Keratinocyte (primary cell): ENCODE measurements at places on chromosomes 1 and 21. TPM values are rescaled to one million over a fixed set of nuclear protein-coding genes. Genes with fewer than 3 reads are reported as not detected.
A peak's percentile ranks its signal among the peaks of the same experiment; 100 is the strongest.

Gene IL12RB2
- polyA plus RNA-seq, result 0.63 to 1.0 TPM (median 0.67 TPM) in 3 replicates

Gene LCE1C
- 1.8 TPM in 3 replicates for polyA plus RNA-seq

DNA sequence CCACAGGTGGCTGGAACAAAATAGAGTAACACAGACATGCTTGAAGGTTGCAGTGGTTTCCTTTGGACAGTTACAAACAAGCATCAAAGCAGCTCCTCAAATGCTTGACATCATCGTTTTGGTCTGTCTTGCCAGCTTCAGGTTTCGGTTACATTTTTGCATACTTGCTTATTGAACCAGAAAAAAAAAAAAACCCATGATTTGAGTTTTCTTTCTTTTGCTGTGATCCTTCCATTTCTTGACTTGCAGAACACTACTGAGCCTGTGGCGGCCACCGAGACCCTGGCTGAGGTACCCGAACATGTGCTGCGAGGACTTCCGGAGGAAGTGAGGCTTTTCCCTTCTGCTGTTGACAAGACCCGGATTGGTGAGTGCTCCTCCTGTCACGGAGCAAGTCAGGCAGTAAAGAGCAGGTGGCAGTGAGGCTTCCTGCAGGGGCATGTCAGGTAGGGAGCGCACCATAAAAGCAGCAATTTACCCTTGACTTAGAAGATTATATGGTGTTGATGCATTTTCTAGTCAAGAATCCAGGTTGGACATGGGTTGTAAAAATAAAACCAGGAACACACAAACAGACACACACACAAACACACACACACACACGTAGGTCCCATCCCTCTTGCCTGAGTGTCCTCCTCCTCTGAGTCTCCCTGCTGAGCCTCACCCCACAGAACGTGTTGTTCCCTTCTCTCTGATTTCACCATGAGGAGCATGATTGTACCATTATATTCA lies 30.9 kb downstream of the PRDM2 start:
- H3K27ac ChIP-seq, result no peak overlapping the region
- H3K27me3 ChIP-seq, result no peaks in the 10 kb centered on the region
- peaks cover 10% of the 10 kb centered on the region for H3K4me1 ChIP-seq
- no peak overlapping the region for H3K4me3 ChIP-seq
- no peak for DNase-seq

DNA sequence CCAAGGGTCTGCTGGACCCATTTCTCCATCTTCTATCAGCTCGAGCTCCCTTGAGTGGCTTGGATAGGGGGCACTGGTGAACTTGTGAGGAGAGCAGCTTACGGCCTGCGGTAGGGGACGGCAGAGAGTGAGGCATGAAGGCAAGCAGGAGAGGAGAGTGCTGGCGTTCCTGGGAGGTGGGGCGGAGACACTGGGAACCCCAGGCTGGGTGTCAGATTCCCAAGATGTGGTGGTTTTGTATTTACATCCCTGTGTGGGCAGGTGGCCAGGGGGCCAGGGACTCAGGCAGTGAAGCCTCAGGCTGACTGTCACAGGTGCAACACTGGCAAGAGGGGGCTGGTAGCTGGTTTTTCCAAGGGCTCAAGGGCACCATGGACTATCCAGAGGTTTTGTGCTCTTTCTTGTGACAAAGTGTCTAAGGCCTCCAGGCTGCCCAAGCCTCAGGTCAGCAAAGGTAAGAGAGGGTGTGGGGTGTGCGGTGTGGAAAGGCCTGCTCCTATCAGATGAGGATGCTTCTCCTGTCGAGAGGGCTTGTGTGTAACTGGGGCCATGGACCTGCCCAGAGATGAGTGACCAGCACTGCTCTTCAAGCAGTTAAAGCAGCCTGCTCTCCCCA lies 45.1 kb upstream of the ROR1 start:
- no peaks in the 10 kb centered on the region for H3K36me3 ChIP-seq
- H3K27me3 ChIP-seq, result no peaks in the 10 kb centered on the region
- H3K4me1 ChIP-seq, result peaks cover 19% of the 10 kb centered on the region
- no peak for DNase-seq
- no peak overlapping the region for H3K27ac ChIP-seq

DNA sequence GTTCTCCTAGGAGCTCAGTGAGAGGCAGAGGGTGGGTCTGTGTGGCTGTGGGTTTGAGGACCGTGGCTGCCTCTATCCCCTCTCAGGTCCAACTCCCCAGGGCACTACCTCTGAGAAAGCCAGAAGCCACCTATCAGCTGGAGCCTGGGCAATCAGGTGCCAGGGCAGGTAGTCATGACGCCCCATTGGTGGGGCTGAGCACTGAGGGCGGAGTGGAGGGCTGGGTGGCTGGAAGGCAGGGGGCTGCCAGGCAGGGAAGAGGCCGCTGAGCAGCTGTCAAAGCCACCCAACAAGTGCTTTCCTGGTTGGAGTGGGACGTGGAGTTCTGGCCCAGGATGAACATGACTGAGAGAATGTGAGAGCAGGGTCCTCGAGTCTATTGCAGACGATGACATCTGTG lies 164.9 kb upstream of the AJAP1 start:
- no peaks in the 10 kb centered on the region for H3K36me3 ChIP-seq
- H3K4me3 ChIP-seq, result no peak overlapping the region
- no peaks in the 10 kb centered on the region for H3K27me3 ChIP-seq
- no peaks in the 10 kb centered on the region for H3K4me1 ChIP-seq
- no peak overlapping the region for H3K27ac ChIP-seq

GRCh38 chr1:159188375-159188788 lies 16.3 kb upstream of the ACKR1 start:
- H3K4me1 ChIP-seq, result no peaks in the 10 kb centered on the region
- no peaks in the 10 kb centered on the region for H3K36me3 ChIP-seq
- H3K27me3 ChIP-seq, result peaks cover 39% of the 10 kb centered on the region

GRCh38 chr1:205775717-205776056 lies 405 bp upstream of the RAB29 start:
- peak overlapping the region; percentile 81 for H3K4me3 ChIP-seq
- no peaks in the 10 kb centered on the region for H3K27me3 ChIP-seq
- peaks cover 7% of the 10 kb centered on the region for H3K4me1 ChIP-seq

DNA sequence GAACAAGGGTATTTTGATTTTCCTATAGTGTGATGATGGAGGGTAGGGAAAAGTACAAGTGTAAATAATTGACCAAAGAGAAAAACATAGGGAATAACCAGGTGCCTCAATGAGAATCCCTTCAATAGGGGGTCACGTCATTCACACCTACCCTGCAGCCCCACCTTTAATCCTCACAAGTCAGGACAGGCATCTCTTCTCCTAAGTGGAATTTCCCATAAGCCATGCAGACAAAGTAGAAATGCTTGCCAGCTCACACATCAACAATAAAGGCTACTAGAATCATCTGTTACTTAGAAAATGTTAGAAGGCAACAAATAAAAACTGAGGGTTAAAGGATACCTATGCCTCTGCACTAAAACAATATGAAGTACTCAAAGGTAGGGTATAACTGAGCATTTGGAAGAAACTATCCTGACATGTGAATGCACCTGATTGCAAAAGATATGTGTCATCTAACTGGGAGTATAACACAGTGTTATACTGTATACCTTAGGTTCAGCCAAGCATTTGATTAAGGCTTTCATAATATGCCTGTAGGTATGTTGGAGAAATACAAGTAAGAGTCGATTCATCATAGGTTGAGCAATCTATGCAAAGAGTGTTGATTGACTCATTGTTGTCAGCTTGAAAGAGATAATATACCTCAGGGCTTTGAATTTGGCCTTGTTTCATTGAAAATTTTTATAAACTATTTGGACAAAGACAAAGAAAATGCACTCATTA lies 32.4 kb upstream of the ATP1A1 start:
- peak overlapping the region; percentile 81 for H3K27ac ChIP-seq
- peaks cover 25% of the 10 kb centered on the region for H3K4me1 ChIP-seq
- H3K4me3 ChIP-seq, result no peak overlapping the region
- no peaks in the 10 kb centered on the region for H3K27me3 ChIP-seq
- peak; percentile 77 for DNase-seq

DNA sequence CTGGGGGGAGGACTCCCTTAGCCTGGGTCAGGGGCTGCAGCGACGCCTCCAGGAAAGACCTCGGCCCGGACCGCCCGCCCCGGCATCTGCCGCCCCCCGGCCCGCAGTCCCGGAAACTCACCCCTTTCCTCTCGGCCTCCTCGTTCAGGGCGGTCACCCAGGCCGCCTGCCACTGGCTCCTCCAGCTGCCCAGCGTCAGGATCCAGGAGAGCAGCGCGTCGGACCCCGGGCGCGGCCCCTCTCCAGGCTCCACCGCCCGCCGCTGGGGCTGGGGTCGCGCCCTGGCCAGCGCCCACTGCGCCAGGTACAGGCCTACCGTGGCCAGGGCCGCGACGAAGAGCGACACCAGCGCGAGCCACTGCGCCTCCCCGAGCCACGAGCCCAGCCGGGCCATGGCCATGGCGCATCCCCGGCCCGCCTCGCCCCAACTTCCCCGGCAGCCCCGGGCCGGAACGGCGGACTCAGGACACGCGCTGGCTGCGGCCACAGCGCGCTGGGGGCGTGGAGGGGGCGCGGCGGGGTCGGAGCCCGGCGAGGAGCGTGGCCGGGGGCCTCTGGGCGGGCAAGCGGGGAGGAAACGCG lies 478 bp downstream of the C2CD2 start:
- H3K27me3 ChIP-seq, result no peaks in the 10 kb centered on the region
- H3K36me3 ChIP-seq, result peaks cover 3% of the 10 kb centered on the region
- H3K4me3 ChIP-seq, result peak overlapping the region; percentile 77
- DNase-seq, result no peak

DNA sequence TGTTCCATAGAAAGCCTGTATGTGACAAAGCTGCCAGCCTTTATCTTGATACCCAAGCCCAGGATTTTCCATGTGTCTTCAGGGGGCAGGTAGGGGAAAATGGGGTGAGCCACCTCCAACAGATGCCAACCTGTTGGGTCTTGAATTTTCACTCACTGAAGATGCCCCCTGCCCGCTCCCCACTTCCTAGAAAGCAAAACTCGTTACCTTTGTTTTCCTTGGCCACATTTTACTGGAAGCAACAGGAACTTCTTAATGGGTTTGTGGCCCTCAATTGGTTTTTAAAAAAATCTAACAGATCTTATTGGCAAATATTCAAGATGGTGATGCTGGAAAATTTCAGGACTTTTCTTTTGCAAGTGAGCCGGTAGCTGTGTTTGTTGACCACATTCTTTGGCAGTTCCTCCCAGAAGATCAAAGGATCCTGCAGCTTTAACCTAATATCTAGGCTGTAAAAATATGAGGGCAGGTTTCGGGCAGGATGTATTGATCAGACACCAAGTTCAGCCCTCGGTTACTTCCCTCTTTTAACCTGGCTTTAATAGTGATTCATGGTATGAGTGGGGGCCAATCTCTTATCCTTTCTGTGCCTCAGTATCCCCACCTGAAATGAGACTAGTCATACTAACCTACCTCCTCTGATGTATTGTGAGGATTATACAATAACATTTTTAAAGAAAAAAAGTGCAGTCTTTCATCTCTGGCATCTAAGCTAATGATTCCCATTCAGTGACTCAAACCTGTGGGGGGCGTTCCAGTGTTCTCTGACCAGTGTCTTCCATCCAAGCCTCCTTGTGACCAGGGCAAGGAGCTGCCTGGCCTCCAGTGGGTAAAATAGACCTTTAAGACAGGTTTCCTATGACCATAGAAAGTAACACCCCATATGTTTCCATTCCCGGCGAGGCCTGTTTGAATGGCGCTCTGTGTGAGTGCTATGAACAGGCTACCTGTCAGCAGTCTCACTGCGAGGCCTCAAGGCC lies 21.3 kb upstream of the GNPAT start:
- H3K27me3 ChIP-seq, result no peaks in the 10 kb centered on the region
- H3K4me1 ChIP-seq, result peaks cover 10% of the 10 kb centered on the region
- H3K4me3 ChIP-seq, result no peak overlapping the region
- peaks cover 4% of the 10 kb centered on the region for H3K36me3 ChIP-seq
